ENCODE measurements at places on chromosomes 5 and 9.

GRCh38 chr9:110142253-110142652 is 65.7 kb downstream of the C9orf152 start:
- DNase-seq, result no peak

GRCh38 chr9:123590499-123590898 is 234.5 kb downstream of the CRB2 start:
- no peak for DNase-seq

GRCh38 chr5:120540097-120540496 is 76.0 kb downstream of the PRR16 start:
- DNase-seq, result no peak

DNA sequence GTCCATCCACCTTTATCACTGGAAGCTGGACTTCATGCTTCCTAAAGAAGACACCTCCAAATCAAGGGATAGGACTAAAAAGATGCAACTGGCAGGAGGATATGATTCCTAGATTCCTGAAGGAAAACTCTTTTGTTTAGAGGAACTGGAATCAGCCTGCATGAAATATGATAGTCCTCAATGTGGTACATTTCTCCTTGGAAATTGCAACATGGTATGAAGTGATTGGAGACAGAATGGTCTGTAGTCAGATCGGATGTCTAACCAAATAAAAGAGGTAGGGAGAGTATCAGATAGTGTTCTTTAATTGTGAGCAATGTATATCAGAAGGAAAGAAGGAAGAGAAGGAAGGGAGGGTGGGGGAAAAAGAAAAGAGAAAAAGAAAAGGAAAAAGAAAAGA is 116.1 kb upstream of the FSTL4 start:
- DNase-seq, result no peak

DNA sequence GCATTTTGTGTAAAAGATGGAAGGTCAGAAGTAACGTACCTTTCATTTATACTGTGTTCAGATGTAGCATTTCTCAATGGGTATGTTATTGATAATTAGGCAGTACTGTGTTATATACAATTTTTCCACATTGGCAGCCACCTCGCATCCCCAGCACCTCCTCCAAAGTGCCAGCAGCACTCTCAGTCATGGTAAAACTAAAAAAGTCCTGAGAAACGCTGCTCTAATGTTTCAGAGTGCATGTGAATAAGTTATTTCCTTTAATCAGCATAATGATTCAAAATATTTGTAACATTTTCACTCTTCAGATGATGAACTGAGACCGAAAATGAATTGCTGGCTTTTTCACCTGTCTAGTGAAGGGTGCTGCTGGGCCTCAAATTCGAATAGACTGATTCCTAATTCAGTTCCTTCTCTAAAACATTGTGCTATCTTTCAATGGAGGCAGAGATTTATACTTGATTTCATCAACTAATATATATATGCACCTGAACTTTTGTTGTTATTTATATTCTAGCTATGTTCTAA is 79.9 kb upstream of the ANKRD55 start:
- DNase-seq, result no peak

GRCh38 chr9:120265791-120266190 is 314.2 kb downstream of the CDK5RAP2 start:
- DNase-seq, result no peak

DNA sequence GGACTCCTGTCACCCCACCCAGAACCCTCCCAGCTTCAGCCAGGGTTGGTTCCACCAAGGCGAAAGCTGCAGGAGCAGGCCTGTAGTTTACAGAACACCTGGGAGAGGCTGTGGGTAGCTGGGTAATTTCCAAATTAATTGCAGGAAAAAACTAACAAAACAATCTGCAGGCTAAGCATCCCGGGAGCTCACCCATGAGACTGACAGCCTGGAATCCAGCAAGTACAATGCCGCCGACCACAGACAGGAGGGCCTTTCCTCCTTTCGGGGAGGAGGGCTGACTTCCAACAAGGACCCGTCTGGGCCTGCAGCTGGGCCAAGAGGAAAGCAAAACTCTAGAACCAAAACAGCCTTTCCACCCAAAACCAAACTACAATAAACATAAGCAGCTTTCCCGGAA is 10.3 kb downstream of the FOXE1 start:
- no peak for DNase-seq

- DNase-seq, result no peak
These were observed 145.6 kb downstream of the HSD17B3 start for GRCh38 chr9:96156171-96156974.

DNA sequence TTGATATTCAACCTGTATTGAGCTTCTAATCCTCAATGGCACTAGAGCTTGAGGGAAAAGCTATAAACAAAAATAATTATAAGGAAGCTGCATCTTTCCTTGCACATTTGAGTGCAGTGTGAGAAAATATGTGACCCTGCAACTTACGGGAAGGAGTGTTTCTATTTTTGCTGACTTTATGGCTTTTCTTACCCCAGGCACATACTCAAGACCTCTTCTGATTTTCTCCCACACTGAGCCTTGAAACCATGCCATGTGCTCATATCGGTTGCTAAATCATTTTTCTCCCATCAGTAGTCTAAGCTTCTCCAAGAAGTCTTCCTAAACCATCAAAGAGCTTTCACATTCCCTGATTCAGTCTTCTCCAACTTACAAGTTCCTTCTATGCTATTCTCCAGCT is 91.5 kb downstream of the CDH6 start:
- no peak for DNase-seq

DNA sequence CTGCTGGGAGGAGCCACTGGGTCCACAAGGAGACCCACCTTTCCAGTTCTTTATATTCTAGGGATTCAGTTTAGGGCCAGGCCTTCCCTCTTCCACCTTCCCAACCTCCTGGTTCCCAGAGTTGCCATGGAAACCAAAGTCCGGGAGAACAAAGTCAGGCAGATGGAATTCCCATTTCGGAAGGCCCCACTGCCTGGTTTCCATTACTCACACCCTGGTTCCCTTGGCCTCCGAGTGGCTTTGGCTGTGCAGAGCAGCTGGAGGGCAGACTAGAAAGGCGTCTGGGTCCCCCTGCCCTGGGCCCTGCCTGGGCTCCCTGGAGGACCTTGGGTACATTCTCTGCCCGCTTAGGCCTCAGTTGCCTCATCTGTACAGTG is 136.1 kb downstream of the RGS3 start:
- DNase-seq, result peak; percentile 54

- DNase-seq, result peak; percentile 85
These were observed 90.6 kb downstream of the LMX1B start for GRCh38 chr9:126704157-126704891.

GRCh38 chr9:115170358-115171073 is 52.6 kb upstream of the TNC start:
- peak; percentile 57 for DNase-seq

DNA sequence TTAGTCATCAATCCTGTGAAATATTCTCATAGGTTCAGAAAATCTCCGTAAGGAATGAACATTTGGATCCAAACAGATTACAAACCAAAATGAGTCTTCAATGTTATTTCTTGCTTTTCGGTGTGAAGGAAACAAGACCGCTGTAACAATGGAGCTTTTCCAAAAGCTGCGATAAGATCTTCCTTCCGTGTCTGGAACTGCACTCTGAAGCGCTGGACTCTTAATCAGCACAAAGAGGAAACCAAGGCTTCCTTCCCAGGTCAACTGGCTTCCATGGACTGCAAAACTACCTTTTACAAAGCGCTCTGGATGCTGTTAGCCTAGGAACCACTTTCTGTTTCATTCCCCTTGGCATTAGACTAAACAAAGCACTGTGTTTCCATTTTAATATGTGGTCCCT is 137.9 kb upstream of the BASP1 start:
- DNase-seq, result no peak

- peak; percentile 63 for DNase-seq
These were observed 130.4 kb upstream of the BASP1 start for GRCh38 chr5:17087035-17087434.

DNA sequence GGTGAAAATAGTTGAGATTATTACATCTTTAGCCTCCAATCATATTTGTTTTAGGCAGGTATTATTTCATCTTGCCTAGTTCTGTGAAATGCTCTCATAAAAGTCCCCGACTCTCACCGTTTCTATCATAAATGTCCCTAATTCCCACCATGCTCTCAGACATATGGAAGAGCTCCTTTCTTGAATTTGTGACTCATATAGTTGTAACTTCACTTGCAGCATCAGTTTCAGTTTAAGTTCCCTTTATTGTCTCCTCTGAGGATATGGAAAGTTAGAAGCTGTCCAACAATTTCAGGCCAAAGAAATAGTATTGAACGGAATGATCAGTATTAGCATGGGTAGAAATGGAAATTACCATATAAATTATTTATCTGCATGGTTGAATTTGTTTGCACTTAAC is 187.5 kb upstream of the NR4A3 start:
- no peak for DNase-seq

DNA sequence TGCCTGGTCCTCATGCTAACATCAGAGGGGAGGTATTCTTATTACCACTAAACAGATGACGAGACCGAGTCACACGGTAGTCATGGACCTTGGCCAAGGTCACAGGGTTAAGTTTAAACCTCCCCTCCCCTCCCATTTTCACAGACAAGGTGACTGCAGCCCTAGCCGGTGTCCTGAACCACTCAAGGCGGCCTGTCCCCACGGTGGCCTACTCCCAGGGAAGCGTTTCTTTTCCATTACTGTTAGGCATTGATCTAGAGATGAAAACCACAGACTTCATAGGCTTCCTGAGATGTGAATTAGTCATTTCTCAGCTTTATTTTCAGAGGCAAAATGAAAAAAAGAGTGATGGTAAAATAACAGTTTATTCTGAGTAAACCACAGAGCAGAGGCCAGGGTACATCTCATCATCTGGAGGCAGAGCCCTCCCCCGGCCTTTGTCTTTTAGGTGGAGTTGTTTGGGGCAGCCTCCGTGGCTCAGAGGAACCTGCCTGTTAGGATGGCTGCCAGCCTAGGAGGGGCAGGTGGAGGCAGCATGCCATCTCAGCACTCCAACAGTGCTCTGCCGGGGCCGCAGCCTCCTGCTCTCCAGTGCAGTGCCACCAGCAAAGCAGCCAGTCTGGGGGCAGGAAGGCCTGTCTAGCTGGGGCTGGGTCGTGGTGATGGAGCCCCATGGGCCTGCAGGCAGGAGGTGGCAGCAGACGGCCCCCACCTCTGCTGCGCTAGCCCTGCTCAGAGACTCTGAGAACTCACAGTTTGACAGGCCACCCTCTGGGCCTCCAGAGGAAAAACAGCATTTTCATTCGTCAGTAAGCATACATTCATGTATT is 71.2 kb downstream of the RAPGEF1 start:
- peak; percentile 61 for DNase-seq

GRCh38 chr5:55868846-55869245 is 17.7 kb downstream of the IL31RA start:
- peak; percentile 85 for DNase-seq

DNA sequence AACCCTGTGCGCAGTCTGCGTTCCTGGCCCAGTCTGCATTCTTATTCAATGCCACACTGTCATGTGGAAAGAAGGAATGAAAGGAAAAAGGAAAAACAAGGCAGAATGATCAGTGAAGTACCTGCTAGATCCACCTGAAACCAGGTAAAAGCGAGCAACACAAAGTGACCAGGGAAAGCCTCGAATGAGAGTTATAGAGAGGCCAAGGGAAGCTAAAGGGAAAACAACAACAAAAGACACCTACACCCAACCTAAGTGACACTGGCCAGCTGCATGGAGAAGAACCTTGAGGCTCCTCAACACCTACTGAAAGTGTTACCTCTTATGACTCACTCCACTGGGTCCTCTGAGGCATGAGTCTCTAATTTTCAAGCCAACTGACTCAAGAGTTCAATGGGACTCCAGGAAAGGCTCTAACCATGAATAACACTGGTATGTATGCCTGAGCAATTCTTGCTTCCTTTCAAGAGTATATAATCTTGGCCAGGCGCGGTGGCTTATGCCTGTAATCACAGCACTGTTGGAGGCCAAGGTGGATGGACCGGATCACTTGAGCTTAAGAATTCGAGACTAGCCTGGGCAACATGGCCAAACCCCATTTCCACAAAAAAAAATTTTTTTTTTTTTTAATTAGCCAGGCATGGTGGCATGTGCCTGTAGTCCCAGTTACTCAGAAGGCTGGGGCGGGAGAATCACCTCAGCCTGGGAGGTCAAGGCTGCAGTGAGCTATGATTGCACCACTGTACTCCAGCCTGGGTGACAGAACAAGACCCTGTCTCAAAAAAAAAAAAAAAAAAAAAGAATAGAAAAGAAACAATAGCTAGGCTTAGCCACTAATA is 29.0 kb downstream of the MTMR12 start:
- DNase-seq, result no peak

DNA sequence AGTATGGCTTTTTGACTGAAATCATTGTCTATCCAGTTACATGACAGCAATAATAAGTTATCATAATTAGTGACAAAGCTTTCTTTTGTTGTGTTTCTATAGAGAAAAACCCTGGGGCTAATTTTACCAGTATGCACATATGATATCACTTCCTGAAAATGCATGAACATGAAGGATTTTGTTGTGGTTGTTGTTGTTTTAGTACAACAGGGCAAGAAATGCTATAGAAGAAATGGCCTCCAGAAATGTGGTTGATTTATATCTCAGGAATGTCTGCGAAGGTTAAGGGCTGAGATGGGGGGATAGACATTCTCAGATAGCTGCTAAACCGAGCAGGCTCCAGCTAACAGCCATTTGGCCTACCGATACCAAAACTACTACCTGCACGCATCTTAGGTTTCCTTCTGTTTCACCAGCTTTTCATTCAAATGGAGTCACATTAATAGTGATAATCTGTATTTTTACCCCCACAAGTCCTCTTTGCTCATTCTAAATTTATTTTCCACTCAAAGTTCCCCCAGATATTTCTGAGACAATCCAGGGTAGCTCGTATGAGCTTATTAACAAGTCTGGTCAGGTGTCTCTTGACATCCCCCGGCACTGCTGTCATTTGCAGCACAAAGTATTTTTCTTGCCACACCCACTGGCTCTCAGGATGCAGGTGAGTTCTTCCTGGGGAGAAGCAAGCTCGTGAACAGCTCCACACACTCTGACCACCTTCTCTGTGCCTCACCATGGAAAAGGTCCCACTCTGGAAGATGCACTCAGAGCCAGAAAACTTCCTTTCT is 232.4 kb upstream of the GAS1 start:
- no peak for DNase-seq

DNA sequence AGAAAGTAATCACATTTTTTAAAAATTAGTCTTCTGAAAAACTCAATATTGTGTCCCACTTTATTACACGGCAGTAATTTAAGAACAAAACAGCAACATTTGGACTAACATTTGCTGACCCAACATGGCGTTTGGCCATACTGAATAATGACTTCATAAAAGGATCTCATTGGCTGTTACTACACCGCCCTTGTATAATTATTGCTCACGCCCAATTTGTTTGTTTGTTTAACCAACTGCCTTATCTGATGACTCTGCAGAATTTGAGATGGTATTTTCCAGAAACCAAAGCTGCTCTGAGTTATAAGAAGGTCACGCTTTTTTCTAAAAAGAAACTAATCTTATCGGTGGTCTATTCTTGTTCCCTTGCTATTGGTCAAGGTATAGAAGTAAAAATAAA is 200.2 kb upstream of the TARS1 start:
- DNase-seq, result no peak

GRCh38 chr5:5483880-5484598 is 61.6 kb downstream of the ICE1 start:
- DNase-seq, result no peak

GRCh38 chr5:157347301-157348048 is 81.6 kb downstream of the CYFIP2 start:
- DNase-seq, result no peak

GRCh38 chr5:74619308-74619707 is 21.2 kb downstream of the ENC1 start:
- no peak for DNase-seq

GRCh38 chr9:94804316-94804715 is 77.8 kb downstream of the AOPEP start:
- DNase-seq, result no peak
